ENCODE measurements at places on chromosomes 5 and 9. TPM values are rescaled to one million over a fixed set of nuclear protein-coding genes. Genes with fewer than 3 reads are reported as not detected.

- H3K36me3 ChIP-seq = no peaks in the 10 kb centered on the region
- H3K27me3 ChIP-seq = no peaks in the 10 kb centered on the region
- no peak overlapping the region for H3K4me3 ChIP-seq
- H3K4me1 ChIP-seq = no peaks in the 10 kb centered on the region
- no peak for DNase-seq
- no peak overlapping the region for H3K27ac ChIP-seq
Measured at GRCh38 chr5:144697847-144698262, 527.2 kb downstream of the KCTD16 start.

DNA sequence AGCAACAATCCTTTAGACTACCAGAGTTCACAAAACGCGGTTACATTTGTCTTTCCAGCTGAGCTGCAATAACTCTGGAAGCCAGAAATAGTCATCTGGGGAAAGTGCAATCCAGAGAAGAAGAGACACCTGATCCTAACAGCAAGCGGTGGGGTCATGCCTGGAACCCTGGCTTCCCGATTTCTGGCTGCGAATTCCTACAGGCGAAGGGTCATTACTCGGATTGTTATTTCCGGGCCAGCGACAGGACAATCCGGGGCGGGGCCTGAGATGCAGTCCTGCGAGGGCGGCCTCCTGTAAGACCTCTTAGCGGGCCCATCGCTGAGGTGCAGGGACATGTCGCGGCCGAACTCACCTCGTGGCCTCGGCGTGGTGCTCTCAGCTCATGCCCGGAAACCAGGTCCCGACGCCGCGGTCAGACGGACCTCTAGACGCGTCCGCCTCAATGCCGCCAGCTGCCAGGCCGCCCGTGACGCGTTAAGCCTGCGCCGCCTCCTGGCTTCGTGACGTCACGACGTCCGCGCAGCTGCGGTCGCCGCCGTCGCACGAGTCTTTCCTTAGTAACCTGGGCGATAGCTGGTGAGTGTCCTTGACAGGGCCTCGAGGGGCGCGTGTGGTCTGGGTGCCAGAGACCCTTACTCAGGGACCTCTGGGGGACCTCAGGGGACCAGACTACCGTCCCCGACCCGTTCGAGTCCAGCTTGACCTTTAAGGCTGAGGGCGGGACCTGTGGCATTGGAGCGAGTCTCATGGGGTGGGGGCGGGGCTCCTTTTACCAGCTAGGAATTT lies at the start of the genes MRRF and RBM18:
TSS of gene MRRF (plus strand) at position 523 of the 789 bp plus-strand sequence. CDS start 6,010 bp downstream, outside the sequence.
TSS of gene RBM18 (minus strand) at position 481 of the 789 bp plus-strand sequence. CDS start 3,348 bp downstream, outside the sequence.
- peak; percentile 93 for DNase-seq
- peak within 1 kb of the TSS; percentile 89 for H3K4me3 ChIP-seq
- H3K4me1 ChIP-seq = peaks cover 5% of the 10 kb centered on the region
- H3K27me3 ChIP-seq = no peaks in the 10 kb centered on the region
- peaks cover 8% of the 10 kb centered on the region for H3K36me3 ChIP-seq

DNA sequence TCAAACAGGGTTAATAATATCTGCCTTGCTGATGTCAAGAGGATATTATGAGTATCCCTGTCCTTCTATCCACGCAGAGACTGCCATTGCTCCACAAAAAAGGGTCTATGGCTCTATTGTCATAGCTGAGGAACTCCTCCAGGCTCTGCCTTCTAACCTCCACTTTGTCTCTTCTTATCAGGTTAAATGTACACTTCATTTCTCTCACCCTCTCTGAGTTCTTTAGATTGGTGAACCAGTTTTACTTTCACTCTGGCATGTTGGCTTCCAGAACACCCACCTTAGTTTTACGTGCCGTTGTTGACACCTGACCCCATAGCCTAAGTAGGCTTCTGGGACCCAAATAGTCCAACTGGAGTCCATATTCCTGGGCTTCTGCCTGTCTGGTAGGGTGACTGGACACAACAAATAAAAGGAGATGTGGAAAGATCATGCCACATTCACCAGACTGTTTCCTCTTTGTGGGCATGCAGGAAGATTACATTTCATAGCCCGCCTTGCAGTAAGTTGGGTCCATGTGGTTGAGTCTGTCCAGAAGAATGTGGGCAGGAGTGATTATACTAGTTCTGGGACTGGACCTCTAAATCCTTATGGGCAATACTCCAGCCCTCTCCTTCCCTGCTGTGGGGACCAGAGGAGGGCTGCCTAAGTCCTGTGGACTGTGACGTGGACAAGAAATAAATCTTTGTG lies 350.4 kb upstream of the CLINT1 start:
- H3K27me3 ChIP-seq = no peaks in the 10 kb centered on the region
- H3K4me1 ChIP-seq = no peaks in the 10 kb centered on the region
- H3K36me3 ChIP-seq = no peaks in the 10 kb centered on the region
- no peak overlapping the region for H3K4me3 ChIP-seq

FLT4 gene
- total RNA-seq = 29.4 TPM

CORO2A gene
- total RNA-seq = 5.3 TPM

PCAT7 gene
- total RNA-seq = 0.28 TPM

DNA sequence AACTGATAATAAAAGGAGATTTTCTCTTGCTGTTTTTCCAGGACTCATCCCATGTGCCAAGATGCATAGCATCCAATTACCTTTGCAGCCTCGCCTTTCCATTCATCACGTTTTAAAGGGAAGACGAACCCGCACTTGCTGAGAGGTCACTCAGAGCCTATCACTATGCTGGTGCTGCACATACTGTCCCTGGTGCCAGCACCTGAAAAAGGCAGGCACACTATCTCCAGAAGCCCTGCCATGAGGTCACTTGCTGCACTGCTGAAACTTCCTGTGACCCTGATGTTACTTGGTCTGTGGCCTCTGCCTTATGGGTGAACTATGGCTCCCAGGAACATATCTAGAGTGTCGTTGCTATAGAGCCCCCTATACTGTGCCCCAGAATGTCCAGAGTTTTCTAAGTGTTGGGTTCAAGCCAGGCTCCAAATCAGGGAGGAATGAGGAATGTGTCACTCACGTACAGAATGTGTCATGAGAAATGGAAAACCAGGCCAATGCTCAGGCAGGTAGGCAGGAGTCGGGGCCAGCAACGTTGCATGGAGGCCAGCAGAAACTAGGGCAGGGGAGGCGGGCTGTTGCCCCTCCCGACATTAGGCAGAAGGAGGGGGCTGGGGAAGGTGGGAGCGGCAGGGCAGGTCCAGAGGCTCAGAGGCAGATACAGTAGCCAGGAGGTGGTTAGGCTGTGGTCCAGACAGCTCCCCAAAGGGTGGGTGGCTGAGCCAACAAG lies 262.1 kb downstream of the CRB2 start:
- H3K4me1 ChIP-seq = no peaks in the 10 kb centered on the region
- no peak overlapping the region for H3K27ac ChIP-seq
- no peak for DNase-seq
- no peaks in the 10 kb centered on the region for H3K27me3 ChIP-seq
- no peak overlapping the region for H3K4me3 ChIP-seq

- H3K4me3 ChIP-seq = no peak overlapping the region
- H3K27ac ChIP-seq = no peak overlapping the region
- H3K36me3 ChIP-seq = no peaks in the 10 kb centered on the region
- peaks cover 2% of the 10 kb centered on the region for H3K4me1 ChIP-seq
Measured at GRCh38 chr9:96161819-96162218, 140.2 kb downstream of the HSD17B3 start.

DNA sequence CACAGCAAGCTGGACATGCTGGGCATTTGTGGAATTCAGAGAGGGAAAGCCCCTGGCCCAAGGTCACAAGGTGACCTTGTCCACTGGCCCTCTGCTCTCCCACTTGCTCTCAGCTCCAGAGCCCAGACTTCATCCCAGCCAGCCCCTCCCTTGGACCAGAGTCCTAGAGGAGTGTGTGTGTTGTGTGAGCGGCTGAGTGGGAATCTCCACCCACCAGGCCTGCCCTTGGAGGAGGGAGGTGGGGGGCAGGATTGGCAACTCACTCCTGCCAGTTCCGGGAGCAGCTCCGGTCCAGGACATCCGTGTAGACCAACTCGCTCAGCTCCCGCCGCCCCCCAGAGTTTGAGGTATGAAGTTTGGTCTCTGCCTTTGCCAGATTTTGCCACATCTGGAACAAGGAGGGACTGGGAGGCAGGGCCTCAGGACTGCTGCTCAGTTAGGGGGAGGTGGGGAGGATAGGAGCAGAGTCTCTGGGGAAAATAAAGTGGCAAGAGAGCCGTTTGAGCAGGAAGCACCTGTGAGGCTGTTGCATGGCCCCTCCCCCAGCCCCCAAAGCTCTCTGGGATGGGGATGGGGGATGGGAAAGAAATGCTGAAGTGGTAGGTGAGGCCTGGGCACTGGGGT lies 1.4 kb downstream of the MZB1 start:
- no peak overlapping the region for H3K4me3 ChIP-seq
- no peaks in the 10 kb centered on the region for H3K36me3 ChIP-seq
- DNase-seq = peak; percentile 48
- peaks cover 16% of the 10 kb centered on the region for H3K4me1 ChIP-seq
- H3K27ac ChIP-seq = peak overlapping the region; percentile 59

DNA sequence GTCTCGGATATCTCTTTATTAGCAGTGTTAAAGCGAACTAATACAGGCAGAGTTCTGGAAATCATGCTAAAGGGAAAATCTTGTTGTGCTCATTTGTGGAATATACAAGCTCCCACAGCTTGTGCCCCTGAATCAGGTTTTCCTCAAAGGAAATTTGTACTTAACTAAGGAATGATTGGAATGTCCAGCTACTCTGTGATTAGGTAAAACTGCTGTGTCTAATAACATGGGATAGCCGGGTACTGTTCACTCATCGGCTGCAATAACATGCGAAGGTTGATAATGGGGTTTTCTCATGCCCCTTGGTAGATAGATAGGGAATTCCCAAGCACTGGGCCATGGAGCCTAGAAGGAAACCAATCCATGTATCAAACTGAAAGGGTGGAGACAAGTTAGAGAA lies 306.7 kb downstream of the NR2F1-AS1 start:
- no peak for DNase-seq
- H3K4me1 ChIP-seq = no peaks in the 10 kb centered on the region
- H3K27me3 ChIP-seq = no peaks in the 10 kb centered on the region
- no peak overlapping the region for H3K27ac ChIP-seq

DNA sequence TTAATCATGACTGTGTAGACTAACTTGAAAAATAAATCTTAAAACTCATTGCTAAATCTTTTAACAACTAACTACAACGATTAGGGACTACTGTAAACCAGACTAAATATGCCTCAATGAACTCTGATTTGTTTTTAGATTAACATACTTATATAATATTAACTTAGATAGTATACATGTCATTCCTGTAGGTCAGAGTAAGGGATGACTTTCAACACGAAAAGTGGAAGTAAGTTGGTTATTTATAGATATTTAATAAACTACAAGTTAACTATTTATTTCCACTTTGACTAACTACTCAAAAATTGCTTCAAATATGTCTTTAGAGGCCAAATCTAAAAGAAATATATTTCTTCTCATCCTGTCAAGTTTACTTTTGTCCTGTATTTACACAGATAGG lies 795.6 kb downstream of the PTPRD start:
- H3K27ac ChIP-seq = no peak overlapping the region
- DNase-seq = no peak
- no peak overlapping the region for H3K4me3 ChIP-seq
- H3K36me3 ChIP-seq = no peaks in the 10 kb centered on the region
- no peaks in the 10 kb centered on the region for H3K27me3 ChIP-seq

DNA sequence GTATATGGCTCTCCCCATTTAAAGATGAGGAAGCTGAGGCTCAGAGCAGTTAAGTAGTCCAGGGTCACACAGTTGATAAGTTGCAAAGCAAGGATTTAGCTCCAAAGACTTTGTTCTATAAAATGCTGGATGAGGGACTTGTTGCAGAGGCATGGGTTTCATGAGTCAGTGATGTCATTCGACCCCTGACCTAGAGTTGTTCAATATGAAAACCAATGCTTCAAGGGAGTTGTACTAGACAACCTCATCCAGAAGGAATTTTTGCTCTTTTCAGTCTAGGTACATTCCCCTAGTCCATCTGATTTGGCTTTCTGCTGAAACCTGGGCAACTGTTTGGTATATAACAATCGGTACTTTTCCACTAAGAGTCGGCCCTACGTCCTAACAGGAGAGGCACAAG lies 550.4 kb downstream of the EBF1 start:
- no peaks in the 10 kb centered on the region for H3K4me1 ChIP-seq
- no peaks in the 10 kb centered on the region for H3K36me3 ChIP-seq
- no peak for DNase-seq
- H3K4me3 ChIP-seq = no peak overlapping the region

DNA sequence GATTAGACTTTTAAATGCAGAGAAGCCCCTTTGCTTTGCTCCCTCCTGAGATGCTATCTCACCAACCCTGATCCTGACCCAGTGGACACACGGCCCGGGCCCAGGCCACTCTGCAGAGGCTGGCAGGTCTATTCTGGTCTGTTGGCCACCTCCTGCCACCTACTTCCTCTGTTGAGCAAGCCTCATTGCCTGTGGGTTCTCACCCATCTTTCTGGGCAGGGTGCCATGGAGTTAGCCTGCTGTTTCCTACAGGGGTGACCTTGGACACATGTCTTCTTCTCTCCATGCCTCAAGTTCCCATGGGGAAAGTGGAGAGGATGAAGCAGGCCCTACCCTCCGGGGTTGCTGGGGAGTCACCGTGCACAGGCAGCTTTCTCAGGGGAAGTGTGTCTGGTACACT lies 266.2 kb upstream of the IRX1 start:
- no peak overlapping the region for H3K4me3 ChIP-seq
- no peak overlapping the region for H3K27ac ChIP-seq
- no peaks in the 10 kb centered on the region for H3K4me1 ChIP-seq
- no peaks in the 10 kb centered on the region for H3K27me3 ChIP-seq
- no peak for DNase-seq

DNA sequence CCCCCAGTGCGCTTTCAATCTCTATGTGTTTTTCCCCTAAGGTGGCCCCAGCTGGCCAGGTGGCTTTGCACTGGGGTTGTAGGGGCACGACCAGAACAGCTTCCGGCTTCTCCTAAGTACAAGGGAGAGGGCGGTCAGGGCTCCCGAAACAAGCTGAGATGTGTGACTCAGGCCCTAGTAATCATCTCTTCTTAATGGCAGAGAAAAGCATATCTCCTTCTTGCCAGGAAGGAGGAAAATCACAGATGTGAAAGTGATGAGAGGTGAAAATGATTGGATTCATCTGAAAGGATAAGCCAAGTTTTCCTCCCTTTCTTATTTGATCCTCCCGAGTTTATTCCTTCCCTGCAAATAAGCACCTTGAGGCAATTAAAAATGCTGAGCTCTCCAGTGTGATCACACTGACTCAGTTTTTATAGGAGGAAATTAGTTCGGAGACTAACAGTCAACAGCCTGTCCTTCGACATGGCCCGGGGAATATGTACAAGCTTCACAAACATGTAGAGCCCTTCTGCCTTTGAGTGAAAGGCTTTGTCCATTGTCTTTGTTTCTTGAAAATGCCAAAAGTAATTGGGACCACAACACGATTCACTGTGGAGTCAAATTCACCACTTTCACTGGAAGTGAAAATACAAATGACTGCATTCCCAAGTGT lies 514.8 kb downstream of the PSAT1 start:
- H3K27me3 ChIP-seq = no peaks in the 10 kb centered on the region
- H3K27ac ChIP-seq = no peak overlapping the region
- H3K36me3 ChIP-seq = no peaks in the 10 kb centered on the region
- H3K4me1 ChIP-seq = no peaks in the 10 kb centered on the region

RASEF gene
- 11.9 TPM for total RNA-seq

DNA sequence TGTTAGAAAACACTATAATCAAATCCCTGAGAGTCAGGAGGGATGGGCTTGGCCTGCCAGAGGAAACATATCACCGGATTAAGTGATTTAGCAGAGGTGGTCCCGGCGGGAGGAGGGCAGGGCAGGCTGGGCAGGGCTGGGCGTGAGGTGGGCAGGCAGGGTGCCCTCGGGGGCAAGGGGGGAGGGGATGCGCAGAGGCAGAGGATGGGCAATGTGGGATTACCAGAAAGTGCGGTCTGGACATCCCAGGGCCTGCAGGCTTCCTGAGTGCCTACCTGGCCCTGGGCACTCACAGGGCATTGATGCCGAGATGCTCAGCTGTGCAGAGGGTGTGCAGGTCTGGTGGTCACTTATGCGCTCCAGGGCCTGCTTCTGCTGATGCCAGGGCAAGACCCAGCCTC lies 115.2 kb downstream of the ADAMTS2 start:
- no peaks in the 10 kb centered on the region for H3K36me3 ChIP-seq
- no peak for DNase-seq
- H3K27ac ChIP-seq = no peak overlapping the region
- H3K4me3 ChIP-seq = no peak overlapping the region

All from kidney (tissue), 22 donors.